ENCODE measurements at places on chromosomes 7 and 10. TPM values are rescaled to one million over a fixed set of nuclear protein-coding genes. Genes with fewer than 3 reads are reported as not detected.

GRCh38 chr7:96675548-96675947, 34.1 kb downstream of the SEM1 start:
- no peaks in the 10 kb centered on the region for H3K4me1 ChIP-seq
- H3K27me3 ChIP-seq: no peaks in the 10 kb centered on the region
- no peak for DNase-seq
- H3K4me3 ChIP-seq: no peak overlapping the region

GRCh38 chr7:47354071-47354470, 227.8 kb downstream of the TNS3 start:
- H3K27me3 ChIP-seq: no peaks in the 10 kb centered on the region
- no peaks in the 10 kb centered on the region for H3K36me3 ChIP-seq
- H3K4me3 ChIP-seq: no peak overlapping the region
- H3K4me1 ChIP-seq: no peaks in the 10 kb centered on the region
- no peak overlapping the region for H3K27ac ChIP-seq

Gene SPDYE9
- not detected for total RNA-seq

- H3K27ac ChIP-seq: no peak overlapping the region
- H3K4me3 ChIP-seq: no peak overlapping the region
- no peaks in the 10 kb centered on the region for H3K4me1 ChIP-seq
- H3K27me3 ChIP-seq: no peaks in the 10 kb centered on the region
Observed at GRCh38 chr7:90931986-90932916, 332.0 kb upstream of the FZD1 start.

DNA sequence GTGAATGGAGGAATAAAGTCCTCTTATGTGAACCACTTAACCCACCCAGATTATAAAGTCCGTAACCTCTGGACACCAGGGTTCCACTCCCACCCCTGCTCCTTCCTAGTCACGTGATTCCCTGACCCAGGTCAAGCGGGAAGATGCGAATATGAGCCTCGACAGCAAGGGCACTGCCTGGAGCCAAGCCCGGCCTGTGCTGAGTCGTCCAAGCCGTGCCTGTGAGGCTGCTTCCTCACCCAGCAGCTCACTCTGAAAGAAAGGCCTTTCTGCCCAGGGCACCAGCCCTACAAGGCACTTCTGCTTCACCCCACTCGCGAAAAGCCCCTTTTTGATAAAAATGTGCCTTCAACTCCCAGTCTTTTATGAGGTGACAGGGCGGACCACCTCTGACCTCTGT, 85.8 kb downstream of the CYTH3 start:
- DNase-seq: no peak
- no peak overlapping the region for H3K27ac ChIP-seq
- H3K4me3 ChIP-seq: no peak overlapping the region
- H3K27me3 ChIP-seq: no peaks in the 10 kb centered on the region
- H3K36me3 ChIP-seq: peaks cover 23% of the 10 kb centered on the region
- no peaks in the 10 kb centered on the region for H3K4me1 ChIP-seq

Gene FRMPD2
- 0.48 TPM for total RNA-seq

GRCh38 chr7:2937701-2938513, 93.8 kb upstream of the GNA12 start:
- H3K4me3 ChIP-seq: no peak overlapping the region
- H3K27ac ChIP-seq: no peak overlapping the region
- H3K4me1 ChIP-seq: no peaks in the 10 kb centered on the region
- H3K36me3 ChIP-seq: no peaks in the 10 kb centered on the region
- H3K27me3 ChIP-seq: no peaks in the 10 kb centered on the region

- H3K4me1 ChIP-seq: no peaks in the 10 kb centered on the region
- H3K27me3 ChIP-seq: no peaks in the 10 kb centered on the region
- H3K36me3 ChIP-seq: no peaks in the 10 kb centered on the region
- H3K27ac ChIP-seq: no peak overlapping the region
- no peak for DNase-seq
Observed at GRCh38 chr7:87797395-87797794, 78.8 kb downstream of the SLC25A40 start.

GRCh38 chr10:119090968-119091367, 10.4 kb upstream of the EIF3A start:
- no peak overlapping the region for H3K27ac ChIP-seq
- H3K4me3 ChIP-seq: no peak overlapping the region
- no peaks in the 10 kb centered on the region for H3K4me1 ChIP-seq
- no peaks in the 10 kb centered on the region for H3K36me3 ChIP-seq
- no peak for DNase-seq

DNA sequence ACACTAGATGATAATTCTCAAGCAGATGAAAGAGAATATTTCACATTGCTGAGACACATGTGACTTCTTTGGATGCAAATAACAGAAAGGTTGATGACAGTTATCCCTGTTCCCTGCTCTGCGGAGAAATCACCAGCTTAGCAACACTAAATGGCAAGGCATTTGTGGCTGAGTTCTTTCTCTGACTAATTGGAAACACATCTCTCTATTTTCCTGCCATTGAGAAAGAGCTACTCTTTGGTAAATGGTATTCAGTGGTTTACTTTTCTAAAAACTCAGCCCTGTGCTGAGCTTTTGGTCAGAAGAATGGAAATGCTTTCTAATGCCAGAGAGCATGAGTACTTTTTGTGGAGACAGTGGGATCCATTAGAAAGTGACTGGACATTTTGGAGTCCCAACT, 771.4 kb downstream of the LRMDA start:
- H3K27me3 ChIP-seq: no peaks in the 10 kb centered on the region
- no peaks in the 10 kb centered on the region for H3K4me1 ChIP-seq
- no peaks in the 10 kb centered on the region for H3K36me3 ChIP-seq
- DNase-seq: no peak

DNA sequence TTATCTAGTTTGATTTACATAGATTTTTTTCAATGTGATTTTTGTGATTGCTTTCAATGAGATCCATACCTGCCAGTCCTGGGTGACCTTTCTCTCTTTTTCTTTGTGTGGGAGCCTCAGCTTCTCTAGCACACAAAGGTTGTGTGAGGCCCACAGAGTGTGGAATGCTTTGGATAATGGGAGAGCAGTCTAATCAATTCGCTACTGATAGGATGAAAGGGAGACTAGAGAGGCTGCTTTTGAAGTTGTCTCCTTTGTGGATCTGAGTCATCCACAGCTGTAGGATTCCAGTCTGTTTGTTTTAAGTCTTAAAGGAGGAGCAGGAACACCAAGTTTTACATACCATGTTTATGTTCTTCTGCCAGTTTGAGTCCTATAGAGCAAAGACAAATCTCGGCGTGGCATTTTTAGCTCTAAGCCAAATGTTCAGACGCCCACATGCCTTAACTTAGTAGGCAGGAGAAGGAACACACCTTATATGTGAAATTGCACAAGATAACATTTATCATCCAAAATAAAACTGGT, 330.0 kb downstream of the ARL4A start:
- no peak overlapping the region for H3K4me3 ChIP-seq
- no peaks in the 10 kb centered on the region for H3K27me3 ChIP-seq
- peak; percentile 35 for DNase-seq
- H3K4me1 ChIP-seq: no peaks in the 10 kb centered on the region
- H3K27ac ChIP-seq: no peak overlapping the region

Gene RHOBTB1
- 2.5 TPM for total RNA-seq

- no peaks in the 10 kb centered on the region for H3K4me1 ChIP-seq
- H3K4me3 ChIP-seq: no peak overlapping the region
- no peaks in the 10 kb centered on the region for H3K27me3 ChIP-seq
- no peak for DNase-seq
- H3K27ac ChIP-seq: no peak overlapping the region
- peaks cover 3% of the 10 kb centered on the region for H3K36me3 ChIP-seq
Observed at GRCh38 chr7:69062020-69062765, 536.1 kb upstream of the AUTS2 start.

Gene LEP
- total RNA-seq: not detected

GRCh38 chr7:43808410-43808809, 49.9 kb downstream of the BLVRA start:
- H3K27ac ChIP-seq: no peak overlapping the region
- H3K4me1 ChIP-seq: no peaks in the 10 kb centered on the region
- H3K36me3 ChIP-seq: peaks cover 25% of the 10 kb centered on the region
- no peak for DNase-seq

Gene UCN3
- total RNA-seq: not detected

Gene GRID2IP
- 1.7 TPM for total RNA-seq

- H3K4me1 ChIP-seq: no peaks in the 10 kb centered on the region
- H3K36me3 ChIP-seq: no peaks in the 10 kb centered on the region
- no peak for DNase-seq
- H3K4me3 ChIP-seq: no peak overlapping the region
Observed at GRCh38 chr10:109698882-109699664, 224.2 kb downstream of the XPNPEP1 start.

DNA sequence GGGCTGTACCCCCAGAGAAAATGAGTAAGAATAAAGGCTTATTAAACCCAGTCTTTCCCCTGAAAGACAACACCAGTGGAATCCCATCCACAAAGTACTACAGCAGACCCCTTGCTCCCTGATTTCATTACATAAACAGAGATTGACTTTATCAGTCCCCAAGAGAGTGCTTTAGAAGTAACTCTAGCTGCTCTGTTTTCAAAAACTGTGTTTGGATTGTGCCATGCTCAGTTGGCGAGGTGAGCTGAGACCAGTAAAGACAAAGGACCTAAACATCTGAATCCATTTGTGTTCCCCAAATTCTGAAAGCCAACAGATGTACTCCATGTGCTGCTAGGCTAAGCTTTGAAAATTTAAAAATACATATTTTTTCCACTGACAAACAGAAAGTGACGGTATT, 127.0 kb downstream of the ATE1 start:
- H3K4me1 ChIP-seq: peaks cover 3% of the 10 kb centered on the region
- DNase-seq: no peak
- H3K27ac ChIP-seq: no peak overlapping the region
- H3K4me3 ChIP-seq: no peak overlapping the region

DNA sequence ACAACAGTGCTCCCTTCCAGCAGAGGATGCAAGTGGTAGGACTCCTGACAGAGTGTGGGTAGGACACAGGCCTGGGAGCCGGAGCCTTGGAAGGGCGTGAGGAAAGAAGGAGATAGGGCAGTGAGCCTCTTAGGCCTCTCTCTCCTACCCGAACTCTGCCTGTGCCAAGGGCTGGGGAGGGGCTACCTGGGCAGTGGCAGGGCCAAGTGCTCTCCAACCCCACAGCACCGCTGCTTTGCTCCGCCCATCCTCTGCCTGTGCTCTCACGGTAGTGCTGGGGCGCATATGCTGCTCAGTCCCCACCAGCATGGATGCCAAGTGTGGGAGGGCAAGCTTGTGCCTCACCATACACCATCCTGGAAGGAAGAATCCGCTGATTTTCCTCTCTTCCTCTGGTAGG, 7.5 kb downstream of the FAM131B start:
- H3K4me1 ChIP-seq: no peaks in the 10 kb centered on the region
- peaks cover 60% of the 10 kb centered on the region for H3K36me3 ChIP-seq
- no peak overlapping the region for H3K4me3 ChIP-seq

DNA sequence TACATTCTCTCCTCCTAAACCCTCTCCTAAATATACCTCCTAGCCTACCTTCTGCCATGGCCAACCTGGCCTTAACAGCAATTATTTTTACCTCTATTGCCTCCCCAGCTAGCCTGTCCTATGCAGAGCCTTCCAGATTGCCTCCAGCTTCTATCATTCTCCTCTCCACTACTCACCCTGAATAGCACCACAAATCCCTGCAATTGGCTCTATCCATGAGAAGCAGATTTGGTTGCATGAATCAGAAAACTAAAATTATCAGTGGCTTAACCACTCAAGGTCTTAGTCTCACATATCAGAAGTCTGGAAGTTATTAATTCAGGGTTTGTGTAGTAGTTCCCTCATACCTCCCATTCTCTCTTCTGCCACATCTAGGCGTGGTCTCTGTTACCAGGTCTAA, 120.3 kb upstream of the CACUL1 start:
- H3K27me3 ChIP-seq: no peaks in the 10 kb centered on the region
- no peak overlapping the region for H3K4me3 ChIP-seq
- H3K36me3 ChIP-seq: no peaks in the 10 kb centered on the region
- no peak overlapping the region for H3K27ac ChIP-seq
- no peaks in the 10 kb centered on the region for H3K4me1 ChIP-seq
- DNase-seq: no peak

- H3K27me3 ChIP-seq: no peaks in the 10 kb centered on the region
- H3K4me1 ChIP-seq: no peaks in the 10 kb centered on the region
- no peak overlapping the region for H3K4me3 ChIP-seq
- peaks cover 5% of the 10 kb centered on the region for H3K36me3 ChIP-seq
Observed at GRCh38 chr7:131909151-131909768, 352.8 kb upstream of the PODXL start.

Gene ADAMTS14
- total RNA-seq: 1.9 TPM

DNA sequence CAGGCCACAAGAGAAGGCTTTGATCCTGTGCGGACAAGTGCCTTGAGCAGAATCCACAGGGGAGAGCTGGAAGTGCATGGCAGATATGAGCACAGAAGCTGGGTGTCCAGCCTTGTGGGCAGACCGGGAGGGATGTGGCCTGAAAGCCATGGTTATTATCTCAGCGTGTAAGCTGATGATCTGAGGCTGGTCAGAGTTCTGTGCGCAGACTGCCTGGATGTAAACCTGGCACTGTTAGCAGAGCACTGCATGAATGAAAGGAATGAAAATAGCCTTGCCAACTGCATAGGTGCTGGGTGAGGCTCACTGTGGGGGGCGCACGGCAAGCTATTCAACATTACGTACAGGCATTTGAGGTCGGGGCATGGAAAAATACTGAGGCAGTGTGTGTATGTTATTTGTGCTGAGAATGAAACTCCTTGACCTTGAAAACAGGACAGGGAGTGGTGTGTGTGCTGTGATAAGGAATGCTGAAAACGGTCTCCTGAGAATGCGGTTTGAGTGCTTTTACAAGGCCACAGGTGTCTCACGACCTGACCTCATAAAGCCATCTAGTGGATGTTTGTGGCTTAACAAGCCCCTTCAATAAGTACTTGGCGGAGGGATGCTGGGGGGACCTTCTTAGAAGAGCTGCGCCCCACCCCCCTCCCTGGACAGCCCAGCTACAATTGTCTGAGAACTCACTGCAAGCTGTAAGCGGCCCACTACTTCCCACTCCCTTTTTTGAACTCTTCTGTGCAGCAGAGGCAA, 18.7 kb downstream of the AKR1C1 start:
- no peaks in the 10 kb centered on the region for H3K36me3 ChIP-seq
- H3K4me1 ChIP-seq: no peaks in the 10 kb centered on the region

DNA sequence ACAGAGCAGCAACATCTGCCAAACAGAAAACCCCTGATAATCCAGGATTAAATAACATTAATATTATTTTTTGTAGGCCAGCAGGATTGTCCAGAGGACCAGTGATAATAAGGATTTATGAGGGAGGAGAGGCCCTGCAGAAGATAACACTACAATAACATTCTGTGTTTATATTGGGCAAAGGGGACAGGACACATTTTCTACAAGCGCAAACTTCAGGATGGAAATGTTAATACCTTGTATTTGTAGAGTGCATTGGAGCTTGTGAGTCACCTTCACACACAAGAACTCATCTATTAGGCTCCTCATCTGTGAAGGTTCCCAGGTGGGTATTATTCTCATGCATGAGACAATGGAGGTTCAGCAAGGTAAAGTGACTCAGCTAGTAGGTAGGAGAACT, 51.0 kb downstream of the BAMBI start:
- no peaks in the 10 kb centered on the region for H3K27me3 ChIP-seq
- H3K4me1 ChIP-seq: no peaks in the 10 kb centered on the region
- no peak overlapping the region for H3K27ac ChIP-seq
- DNase-seq: no peak
